Activated naive CD8-positive, alpha-beta T cell treated with anti-CD3 and anti-CD28 coated beads for 36 hours (primary cell): ENCODE measurements at places on chromosomes 1 and 21. TPM values are rescaled to one million over a fixed set of nuclear protein-coding genes. Genes with fewer than 3 reads are reported as not detected.

GRCh38 chr1:32186077-32186476 lies 6.6 kb downstream of the TXLNA start:
- no peaks in the 10 kb centered on the region for H3K27me3 ChIP-seq
- DNase-seq = no peak
- peaks cover 47% of the 10 kb centered on the region for H3K4me1 ChIP-seq
- peak overlapping the region; percentile 30 for H3K4me3 ChIP-seq

FCRL5 gene
- 0.31 TPM for total RNA-seq

- H3K4me1 ChIP-seq = peaks cover 79% of the 10 kb centered on the region
- H3K36me3 ChIP-seq = peaks cover 52% of the 10 kb centered on the region
- H3K4me3 ChIP-seq = no peak overlapping the region
These were observed 74.6 kb downstream of the CD247 start for GRCh38 chr1:167443757-167444156.

- no peaks in the 10 kb centered on the region for H3K4me1 ChIP-seq
- H3K36me3 ChIP-seq = no peaks in the 10 kb centered on the region
- no peak overlapping the region for H3K27ac ChIP-seq
- peaks cover 3% of the 10 kb centered on the region for H3K27me3 ChIP-seq
These were observed 485.4 kb upstream of the USP24 start for GRCh38 chr1:55700359-55701130.

GRCh38 chr1:2481885-2482284 lies 5.8 kb downstream of the PLCH2 start:
- no peaks in the 10 kb centered on the region for H3K36me3 ChIP-seq
- H3K4me3 ChIP-seq = no peak overlapping the region
- no peaks in the 10 kb centered on the region for H3K27me3 ChIP-seq
- H3K27ac ChIP-seq = no peak overlapping the region
- H3K4me1 ChIP-seq = peaks cover 4% of the 10 kb centered on the region
- DNase-seq = no peak

DNA sequence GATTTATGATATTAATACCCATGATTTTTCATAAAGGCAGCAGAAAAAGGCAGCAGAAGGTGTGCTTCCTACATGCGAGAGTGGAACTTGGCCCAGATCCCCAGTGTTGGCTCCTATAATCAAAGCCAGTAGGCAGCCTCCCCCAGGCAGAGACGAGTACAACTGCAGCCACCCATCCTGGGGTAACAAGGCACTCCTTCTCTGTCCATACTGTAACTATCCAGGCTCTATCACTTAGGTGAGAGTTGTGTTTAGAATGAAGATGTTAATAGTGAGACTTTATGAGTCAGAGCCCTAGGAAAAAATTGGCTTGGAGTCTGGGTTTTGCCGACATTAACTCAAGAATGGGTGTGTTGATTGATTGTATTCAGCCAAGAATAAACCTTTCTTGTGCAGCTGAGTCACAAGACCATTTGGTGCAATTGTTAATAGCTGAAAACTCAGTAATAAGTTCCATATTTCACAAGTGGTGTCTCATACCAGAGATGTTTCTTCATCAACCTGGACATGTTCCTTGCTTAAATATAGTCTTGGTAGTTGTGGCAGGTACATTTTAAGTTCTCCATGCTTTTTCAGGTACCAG lies 322.3 kb downstream of the DUSP10 start:
- H3K27ac ChIP-seq = no peak overlapping the region
- peaks cover 11% of the 10 kb centered on the region for H3K27me3 ChIP-seq
- H3K4me1 ChIP-seq = no peaks in the 10 kb centered on the region
- H3K36me3 ChIP-seq = no peaks in the 10 kb centered on the region
- no peak for DNase-seq
- no peak overlapping the region for H3K4me3 ChIP-seq

DNA sequence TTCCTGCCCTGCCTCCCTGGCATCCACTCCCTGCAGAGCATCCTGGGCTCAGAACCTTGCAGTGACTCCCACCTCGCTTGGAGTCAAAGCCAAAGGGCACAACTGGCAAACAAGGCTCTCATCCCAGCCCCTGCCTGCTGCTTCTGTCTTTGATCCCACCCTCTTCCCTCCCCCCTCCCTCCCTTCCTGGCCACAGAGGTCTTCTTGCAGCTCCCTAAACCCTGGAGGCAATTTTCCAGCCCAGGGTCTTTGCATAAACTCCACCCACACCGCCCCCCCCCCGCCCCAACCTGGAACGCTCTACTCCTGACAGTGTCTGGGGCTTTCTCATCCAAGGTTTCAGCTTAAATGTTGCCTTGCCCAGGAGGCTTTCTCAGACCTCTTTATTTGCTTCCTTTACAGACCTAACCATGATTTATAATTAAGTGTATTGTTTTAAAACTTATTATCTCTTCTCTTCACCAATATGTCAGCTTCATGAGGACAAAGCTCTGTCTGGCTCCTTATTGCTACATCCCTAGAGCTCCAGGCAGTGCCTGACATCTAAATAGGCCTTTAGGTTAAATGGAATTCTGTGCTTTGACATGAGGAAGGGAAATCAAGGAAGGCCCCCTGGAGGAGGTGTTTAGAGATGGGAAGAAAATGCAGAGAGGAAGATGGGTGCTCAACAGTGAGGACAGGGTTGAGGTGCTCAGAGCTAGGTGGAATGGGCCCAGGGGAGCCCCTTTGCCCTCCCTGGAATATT lies 37.7 kb upstream of the PADI1 start:
- no peaks in the 10 kb centered on the region for H3K36me3 ChIP-seq
- no peak overlapping the region for H3K4me3 ChIP-seq
- no peak overlapping the region for H3K27ac ChIP-seq
- DNase-seq = no peak
- no peaks in the 10 kb centered on the region for H3K27me3 ChIP-seq

C1QB gene
- total RNA-seq = not detected

DNA sequence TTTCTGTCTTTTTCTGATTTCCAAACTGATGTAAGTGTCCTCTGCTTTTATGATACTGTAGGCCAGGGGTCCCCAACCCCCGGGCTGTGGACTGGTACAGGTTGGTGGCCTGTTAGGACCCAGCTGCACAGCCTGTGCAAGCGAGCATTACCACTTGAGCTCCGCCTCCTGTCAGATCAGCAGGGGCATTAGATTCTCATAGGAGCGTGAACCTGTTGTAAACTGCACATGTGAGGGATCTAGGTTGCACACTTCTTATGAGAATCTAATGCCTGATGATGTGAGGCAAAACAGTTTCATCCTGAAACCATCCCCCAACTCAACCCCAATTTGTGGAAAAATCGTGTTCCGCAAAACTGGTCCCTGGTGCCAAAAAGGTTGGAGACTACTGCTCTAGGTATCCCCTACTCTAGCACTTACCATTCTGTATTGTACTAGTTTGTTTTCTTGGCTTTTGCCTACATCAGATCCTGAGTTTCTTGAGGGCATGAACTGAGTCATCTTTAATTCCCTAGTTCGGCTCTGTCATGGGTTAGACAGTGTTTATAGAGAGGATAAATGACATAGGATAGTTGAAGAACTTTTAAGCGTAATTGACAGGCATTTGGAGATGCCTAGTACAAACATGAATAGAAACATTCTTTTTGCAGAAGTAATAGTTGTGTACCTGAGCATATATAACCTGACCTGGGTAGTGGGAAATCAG lies 4.1 kb downstream of the ABCD3 start:
- H3K36me3 ChIP-seq = peaks cover 2% of the 10 kb centered on the region
- no peak overlapping the region for H3K4me3 ChIP-seq
- no peak overlapping the region for H3K27ac ChIP-seq
- H3K4me1 ChIP-seq = peaks cover 58% of the 10 kb centered on the region
- DNase-seq = no peak
- H3K27me3 ChIP-seq = no peaks in the 10 kb centered on the region

DNA sequence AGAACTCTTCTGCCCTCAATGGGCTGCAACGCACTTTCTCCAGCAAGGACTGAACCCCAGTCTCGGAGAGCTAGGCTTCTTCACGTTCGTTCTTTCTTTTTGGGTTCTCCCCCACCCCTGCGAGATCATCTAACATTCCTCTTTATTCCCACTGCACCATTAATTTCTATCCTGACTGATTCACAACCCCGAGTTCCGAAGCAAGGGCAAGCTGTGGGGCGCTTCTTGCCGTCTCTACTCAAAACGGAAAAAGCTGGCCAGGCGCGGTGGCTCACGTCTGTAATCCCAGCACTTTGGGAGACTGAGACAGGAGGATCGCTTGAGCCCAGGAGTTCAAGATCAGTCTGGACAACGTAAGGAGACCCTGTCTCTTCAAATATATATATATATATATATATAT lies 37.4 kb upstream of the BTG2 start:
- no peaks in the 10 kb centered on the region for H3K36me3 ChIP-seq
- H3K4me3 ChIP-seq = peak overlapping the region; percentile 84
- H3K4me1 ChIP-seq = peaks cover 13% of the 10 kb centered on the region
- H3K27ac ChIP-seq = peak overlapping the region; percentile 80
- no peaks in the 10 kb centered on the region for H3K27me3 ChIP-seq
- no peak for DNase-seq

MANEAL gene
- total RNA-seq = 1.5 TPM

DNA sequence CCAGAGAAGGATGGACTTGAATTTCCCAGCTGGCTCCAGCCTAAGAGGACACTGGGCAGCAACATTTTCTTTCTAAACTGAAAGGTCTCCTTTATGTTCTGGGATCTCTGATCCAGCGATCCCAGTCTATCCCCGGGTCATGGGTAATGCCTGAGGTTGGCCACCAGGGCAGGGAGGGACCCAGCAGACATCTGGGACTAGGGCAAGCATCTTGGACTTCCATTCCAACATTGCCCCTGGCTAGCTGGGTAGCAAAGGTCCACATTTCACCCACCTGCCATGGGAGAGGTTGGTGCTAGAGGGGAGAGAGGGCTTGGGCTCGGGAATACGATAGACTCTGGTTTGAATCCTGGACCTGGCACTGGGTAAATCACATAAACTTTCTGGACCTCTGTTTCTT lies 84.6 kb downstream of the LRRN2 start:
- H3K4me3 ChIP-seq = no peak overlapping the region
- no peaks in the 10 kb centered on the region for H3K27me3 ChIP-seq
- no peak for DNase-seq
- H3K4me1 ChIP-seq = no peaks in the 10 kb centered on the region
- H3K36me3 ChIP-seq = peaks cover 3% of the 10 kb centered on the region
- no peak overlapping the region for H3K27ac ChIP-seq

GRCh38 chr1:159804924-159805323 lies 2.8 kb downstream of the FCRL6 start:
- no peak overlapping the region for H3K27ac ChIP-seq
- no peak for DNase-seq
- H3K4me1 ChIP-seq = peaks cover 12% of the 10 kb centered on the region

JTB gene
- total RNA-seq = 214 TPM

- peaks cover 10% of the 10 kb centered on the region for H3K4me1 ChIP-seq
- H3K27me3 ChIP-seq = no peaks in the 10 kb centered on the region
- no peaks in the 10 kb centered on the region for H3K36me3 ChIP-seq
These were observed 34.8 kb upstream of the TENT5C start for GRCh38 chr1:117570988-117571409.

DNA sequence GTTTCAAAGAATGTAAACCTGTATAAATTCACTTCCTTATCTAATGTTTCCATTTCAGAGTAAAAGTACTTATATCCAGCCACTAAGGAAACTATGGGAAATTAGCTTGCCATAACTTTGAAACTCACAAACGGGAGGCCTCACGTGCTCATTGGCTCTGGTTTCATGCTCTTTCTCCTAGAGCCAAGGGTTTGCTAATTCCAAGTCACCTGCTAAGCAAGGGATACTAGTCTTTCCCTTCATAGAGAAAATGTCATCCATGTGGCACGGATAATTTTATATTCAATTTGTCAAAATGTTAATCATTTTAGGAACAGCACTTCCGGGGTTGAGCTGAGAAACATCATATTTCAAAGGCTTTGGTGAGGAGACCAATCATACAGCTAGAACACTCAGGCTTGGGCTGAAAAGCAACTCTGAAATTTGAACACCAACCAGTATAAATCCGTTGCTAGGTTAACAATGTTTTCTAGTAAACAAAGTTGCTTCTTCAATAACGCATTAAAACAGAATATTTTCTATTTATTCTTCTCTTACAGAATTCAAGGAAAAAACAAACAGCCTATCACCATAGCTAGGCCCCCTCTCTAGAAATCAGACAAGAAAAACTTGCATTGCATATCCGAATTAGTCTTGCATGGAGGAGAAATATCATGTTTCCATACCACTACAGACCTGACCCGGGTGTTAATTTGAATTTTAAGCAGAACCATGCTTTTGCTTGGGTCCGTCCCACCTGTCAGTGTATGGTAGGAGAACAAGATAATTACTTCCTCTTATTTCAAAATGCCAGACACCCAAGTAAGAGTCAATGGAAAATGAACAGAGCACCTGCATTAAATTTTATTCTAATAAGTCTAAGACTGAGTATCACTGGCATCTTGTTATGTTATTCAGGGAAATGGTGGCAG lies 196.1 kb upstream of the ESRRG start:
- H3K27ac ChIP-seq = no peak overlapping the region
- no peak overlapping the region for H3K4me3 ChIP-seq
- H3K4me1 ChIP-seq = no peaks in the 10 kb centered on the region
- no peak for DNase-seq

DNA sequence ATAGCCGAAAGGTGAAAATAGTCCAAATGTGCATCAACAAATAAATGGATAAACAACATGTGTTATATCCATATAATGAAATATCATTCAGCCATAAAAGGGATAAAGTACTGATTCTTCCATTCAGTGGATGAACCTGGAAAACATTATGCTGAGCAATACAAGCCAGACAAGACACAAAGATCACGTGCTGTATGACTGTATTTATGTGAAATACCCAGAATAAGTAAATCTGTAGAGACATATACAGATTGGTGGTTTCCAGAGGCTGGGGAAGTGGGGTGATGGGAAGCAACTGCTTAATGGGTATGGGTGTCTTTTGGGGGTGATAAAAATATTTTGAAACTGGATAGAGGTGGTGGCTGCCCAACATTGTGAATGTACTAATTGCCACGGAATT lies 13.3 kb upstream of the GSTM4 start:
- peaks cover 7% of the 10 kb centered on the region for H3K4me1 ChIP-seq
- no peak for DNase-seq
- H3K27ac ChIP-seq = no peak overlapping the region

CHIA gene
- total RNA-seq = not detected

SH2D5 gene
- 2.8 TPM for total RNA-seq

- no peak overlapping the region for H3K27ac ChIP-seq
- H3K4me1 ChIP-seq = peaks cover 31% of the 10 kb centered on the region
- H3K36me3 ChIP-seq = no peaks in the 10 kb centered on the region
- no peak for DNase-seq
- no peak overlapping the region for H3K4me3 ChIP-seq
These were observed 33.8 kb upstream of the IL20 start for GRCh38 chr1:206831650-206832049.

- no peaks in the 10 kb centered on the region for H3K36me3 ChIP-seq
- no peak for DNase-seq
- H3K4me1 ChIP-seq = peaks cover 2% of the 10 kb centered on the region
- no peaks in the 10 kb centered on the region for H3K27me3 ChIP-seq
These were observed 32.3 kb downstream of the DOP1B start for GRCh38 chr21:36188937-36189336.

CLCA1 gene
- total RNA-seq = not detected

CDCP2 gene
- total RNA-seq = not detected

GRCh38 chr1:156858959-156859522 lies at the start of gene INSRR:
Gene INSRR (minus strand): TSS chr1:156859117. CDS start chr1:156858621, 496 bp downstream.
- H3K4me3 ChIP-seq = peak within 1 kb of the TSS; percentile 19
- H3K36me3 ChIP-seq = no peaks in the 10 kb centered on the region
- no peak for DNase-seq
- peaks cover 25% of the 10 kb centered on the region for H3K4me1 ChIP-seq
- no peak within 1 kb of the TSS for H3K27ac ChIP-seq

GRCh38 chr1:50610563-50610962 lies 187.3 kb upstream of the DMRTA2 start:
- H3K4me3 ChIP-seq = no peak overlapping the region
- H3K4me1 ChIP-seq = peaks cover 5% of the 10 kb centered on the region
- peaks cover 6% of the 10 kb centered on the region for H3K36me3 ChIP-seq
- DNase-seq = no peak
